Osteoblast (primary cell): ENCODE measurements at places on chromosomes 5 and 9.
A peak's percentile ranks its signal among the peaks of the same experiment; 100 is the strongest.

DNA sequence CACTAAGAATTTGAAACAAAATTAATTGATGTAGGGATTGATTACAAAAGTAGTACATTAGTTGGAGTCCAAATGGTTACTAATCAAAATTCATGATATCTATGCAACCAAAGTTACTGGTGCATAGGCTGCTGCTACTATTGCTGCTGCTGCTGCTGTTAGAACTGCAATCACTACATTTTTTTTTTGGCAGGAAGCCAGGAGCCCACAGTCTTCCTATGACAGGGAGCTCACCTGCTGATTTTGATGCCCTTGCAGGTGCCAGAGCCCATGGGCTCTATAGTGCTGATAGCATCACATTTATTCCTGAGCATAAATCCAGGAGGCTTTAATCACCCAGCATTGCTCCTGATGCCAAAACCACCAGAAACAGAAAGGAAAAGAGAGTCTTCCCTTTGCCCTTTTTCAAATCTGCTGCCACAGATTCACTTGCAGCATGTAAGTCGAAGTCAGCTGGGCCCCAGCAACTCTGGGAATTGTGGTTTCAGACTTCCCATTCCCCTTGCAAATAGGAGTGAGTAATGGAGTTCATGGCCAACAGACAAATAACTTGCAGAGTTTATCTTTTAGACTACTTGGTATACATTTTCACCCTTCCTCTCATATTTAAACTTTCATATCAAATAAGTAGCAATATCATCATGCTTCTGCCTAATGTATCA is 17.6 kb downstream of the SLCO6A1 start:
- peak; percentile 39 for DNase-seq

GRCh38 chr9:78971540-78971939 is 600.2 kb upstream of the TLE4 start:
- no peak for DNase-seq

DNA sequence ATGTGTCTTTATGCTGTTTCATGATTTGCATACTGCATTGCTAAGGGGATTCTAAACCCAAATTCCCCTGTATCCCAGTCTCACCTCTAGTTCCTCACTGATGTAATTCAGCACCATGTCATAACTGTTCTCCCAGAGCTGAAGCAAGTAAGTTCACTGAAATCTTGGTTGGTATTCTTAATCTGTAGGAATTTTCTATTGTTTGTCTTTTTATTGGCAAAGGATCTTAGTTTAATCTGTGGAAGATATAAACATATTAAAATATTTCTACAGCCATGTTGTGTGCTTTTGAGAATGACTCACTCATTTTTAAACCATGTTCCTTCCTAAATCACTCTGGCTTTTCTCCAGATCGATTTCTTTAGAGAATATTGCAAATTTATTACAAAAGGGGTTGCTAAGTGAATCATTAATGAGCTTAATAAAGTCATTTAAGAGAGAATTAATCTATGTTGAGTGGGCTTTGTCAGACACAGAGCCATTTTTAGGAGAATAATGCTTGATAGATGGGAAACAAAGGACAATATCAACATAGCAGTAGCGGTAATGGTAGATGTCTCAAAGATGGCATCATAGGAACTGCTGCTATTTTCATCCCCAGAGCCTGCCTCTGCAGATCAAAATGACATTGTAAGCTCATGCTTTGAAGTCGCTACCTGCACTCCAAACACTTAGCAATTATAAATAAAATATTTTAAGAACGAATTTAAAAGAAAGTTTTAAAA is 110.0 kb downstream of the ENC1 start:
- no peak for DNase-seq

- DNase-seq, result no peak
Observed at GRCh38 chr9:107373809-107374208, 90.7 kb downstream of the RAD23B start.

DNA sequence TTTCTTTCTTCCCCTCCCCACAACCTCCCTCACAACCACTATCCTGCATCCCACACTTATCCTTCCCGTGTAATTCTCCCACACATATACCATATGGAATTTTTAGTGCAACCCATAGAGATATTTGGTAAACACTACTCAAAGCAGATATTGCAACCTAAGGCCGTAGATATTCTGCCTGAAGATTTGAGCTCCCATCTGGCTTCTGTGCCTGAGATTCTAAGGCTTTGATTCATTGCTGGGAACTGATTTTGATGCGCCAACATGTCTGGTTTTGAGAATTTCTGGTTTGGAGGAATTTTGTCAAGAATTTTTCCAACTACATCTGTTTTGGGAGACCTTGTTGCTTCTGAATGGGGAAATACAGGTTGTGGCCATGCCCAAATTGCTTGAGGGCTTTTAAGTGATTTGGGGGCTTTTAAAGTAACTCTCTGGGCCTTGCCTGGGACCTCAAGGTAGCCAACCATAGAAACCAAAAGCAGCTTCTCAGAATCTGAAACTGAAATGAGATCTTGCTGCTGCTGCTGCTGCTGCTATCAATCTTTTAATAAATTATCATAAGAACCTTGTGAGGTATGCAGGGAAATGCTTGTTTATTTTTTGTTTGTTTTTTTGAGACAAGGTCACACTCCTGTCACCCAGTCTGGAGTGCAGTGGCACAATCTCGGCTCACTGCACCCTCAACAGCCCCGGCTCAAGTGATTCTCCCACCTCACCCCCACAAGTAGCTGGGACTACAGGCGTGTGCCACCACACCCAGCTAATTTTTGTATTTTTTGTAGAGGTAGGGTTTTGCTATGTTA is 36.2 kb downstream of the PLAC8L1 start:
- DNase-seq, result no peak

DNA sequence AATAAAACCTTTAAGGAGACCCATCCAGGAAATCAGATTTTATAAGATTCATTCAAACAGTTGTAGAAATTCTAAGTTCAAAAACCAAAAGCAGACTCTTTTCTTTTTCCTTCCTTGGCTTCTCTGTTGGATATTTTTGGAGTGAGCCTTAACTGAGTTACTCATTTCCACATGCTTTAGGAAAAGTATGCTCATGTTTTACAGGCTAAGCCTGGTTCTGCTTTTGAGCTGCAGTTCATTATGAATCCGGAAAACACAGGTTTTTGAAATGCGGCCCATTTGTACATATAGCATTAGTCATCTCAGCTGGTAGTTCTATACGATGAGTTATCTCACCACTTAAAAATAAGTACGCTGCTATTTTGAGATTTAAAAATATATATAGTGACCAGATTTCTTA is 156.6 kb upstream of the DMRT1 start:
- no peak for DNase-seq

GRCh38 chr9:136385015-136385414 is 11.5 kb upstream of the CARD9 start:
- DNase-seq, result no peak

GRCh38 chr9:91790917-91791316 is 159.1 kb downstream of the ROR2 start:
- DNase-seq, result no peak

DNA sequence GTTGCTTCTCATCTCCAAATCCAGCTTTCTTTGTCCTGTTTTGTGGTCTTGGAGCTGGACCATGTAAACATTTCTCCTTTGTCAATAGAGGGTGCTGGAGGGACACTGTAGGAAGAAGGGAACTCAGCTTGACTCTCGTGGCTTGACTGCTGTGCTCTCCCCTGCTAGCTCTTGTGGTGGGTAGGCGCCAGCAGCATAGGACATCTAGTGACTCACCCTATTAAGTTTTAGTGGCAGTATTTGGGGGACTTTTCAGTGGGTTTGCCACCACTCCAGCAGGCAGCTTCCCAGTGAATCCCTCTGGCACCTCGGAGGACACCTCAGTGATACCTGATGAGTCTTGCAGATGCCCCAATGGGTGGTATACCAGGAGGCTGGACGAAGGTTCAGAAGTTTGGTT is 97.8 kb downstream of the TSSK1B start:
- peak; percentile 71 for DNase-seq

DNA sequence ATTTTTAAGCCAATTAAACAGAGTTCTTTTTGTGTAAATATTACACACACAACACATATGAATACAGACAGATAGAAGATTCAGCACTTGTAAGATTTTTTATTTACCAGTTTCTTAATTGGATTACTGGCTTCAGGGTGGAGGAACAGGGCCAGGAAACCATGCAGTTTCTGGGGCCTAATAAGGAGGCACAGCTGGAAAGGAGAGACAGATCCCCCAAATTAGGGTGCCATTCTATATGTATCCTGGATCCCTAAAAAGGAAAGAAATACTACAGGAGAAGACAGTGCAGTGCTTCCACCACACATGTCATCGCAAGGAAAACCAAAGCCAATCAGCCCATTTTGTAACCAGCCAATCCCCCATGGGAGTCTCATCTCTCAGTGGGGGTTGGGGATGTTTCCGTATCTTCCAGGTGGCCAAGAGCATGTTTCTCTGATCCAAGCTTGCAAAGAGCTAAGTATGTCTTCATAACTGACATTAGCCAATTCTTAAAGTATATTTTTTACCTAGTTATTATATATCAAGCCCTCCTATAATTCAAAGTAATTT is 15.8 kb upstream of the ABO start:
- DNase-seq, result no peak

DNA sequence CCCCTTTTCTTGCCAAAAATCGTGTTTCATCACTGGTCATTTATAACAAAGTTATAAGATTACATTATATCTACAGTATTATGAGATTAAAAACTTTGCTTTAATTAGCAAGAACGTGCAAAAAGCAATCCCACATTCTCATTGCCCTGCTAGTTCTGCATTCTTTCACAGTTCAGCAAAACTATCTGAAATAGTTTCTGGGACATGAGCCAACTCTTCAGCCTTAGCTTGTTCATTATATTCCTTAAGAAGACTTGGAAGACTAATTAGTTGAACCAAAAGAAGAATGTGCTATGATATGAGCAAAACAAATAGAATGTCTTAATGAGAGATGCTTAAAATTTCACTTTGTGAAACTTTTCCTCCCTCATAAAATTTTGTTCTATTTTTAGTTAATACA is 76.7 kb downstream of the ITGA1 start:
- no peak for DNase-seq

DNA sequence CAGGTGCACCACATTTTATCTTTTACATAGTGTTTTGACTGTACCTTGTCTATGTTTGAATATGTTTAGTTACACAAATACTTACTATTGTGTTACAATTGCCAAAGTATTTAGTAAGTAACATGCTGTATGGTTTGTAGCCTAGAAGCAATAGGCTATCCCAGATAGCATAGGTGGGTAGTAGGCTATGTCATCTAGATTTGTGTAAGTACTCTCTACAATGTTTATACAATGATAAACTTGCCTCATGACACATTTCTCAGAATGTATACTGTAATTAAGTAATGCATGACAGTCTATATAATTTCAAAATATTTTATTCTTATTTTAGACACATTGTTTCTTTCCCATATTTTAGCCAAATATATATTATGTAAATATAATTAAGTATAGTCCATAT is 836.8 kb upstream of the CDH9 start:
- no peak for DNase-seq

DNA sequence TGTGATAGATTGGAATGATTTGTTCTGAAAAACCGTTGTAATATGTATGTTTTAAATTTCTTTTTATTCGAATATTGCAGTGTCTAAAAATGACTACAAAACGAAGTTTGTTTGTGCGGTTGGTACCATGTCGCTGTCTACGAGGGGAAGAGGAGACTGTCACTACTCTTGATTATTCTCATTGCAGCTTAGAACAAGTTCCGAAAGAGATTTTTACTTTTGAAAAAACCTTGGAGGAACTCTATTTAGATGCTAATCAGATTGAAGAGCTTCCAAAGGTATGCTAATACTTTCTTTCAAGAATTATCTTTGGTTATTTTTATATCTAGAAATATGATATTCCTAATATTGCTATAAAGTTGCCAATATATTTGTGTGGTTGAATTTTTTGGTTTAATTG is 66.3 kb downstream of the ERBIN start:
- DNase-seq, result no peak

GRCh38 chr9:98547606-98548005 is 161.1 kb downstream of the GABBR2 start:
- no peak for DNase-seq

DNA sequence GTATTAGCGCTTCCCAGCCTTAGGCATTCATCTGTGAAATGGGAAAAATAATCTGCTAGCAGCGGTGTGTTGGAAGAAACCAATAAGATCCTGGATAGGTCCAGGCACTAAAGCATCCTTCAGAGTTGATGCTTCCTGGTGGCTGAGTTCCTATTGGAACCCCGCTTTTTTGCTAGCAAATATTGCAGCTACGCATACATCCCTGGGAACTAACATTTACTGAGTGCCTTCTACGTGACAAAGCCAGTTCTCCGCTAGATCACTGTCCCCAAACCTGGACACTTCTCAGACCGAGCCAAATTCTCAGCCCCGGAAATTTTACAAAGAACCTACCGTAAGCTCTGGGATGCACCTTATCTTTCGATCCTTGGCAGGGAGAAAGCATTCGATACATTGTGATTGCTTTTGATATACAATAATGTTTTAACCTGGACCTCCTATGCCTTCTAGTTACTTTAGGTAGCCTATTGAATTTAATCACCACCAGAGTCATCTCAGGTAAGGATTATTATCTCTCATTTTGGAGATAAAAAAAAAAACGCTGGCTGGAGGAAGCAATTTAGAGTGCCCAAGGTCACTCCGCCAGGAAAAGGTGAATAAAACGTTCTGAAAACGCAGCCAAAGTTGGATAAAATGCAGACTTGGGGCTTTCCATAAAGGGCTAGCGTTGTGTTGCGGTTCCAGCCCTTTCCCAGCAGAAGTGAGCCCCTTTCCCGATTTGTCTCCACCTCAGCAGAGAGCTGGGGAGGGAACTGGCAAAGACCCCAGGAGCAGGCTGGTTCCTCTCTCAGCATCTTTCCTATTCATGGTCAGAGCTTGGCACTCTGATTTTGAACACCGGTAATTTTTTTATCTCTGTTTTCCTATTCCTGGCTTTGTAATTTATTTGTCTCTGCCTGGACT is 2.6 kb upstream of the MSX2 start:
- peak; percentile 84 for DNase-seq

DNA sequence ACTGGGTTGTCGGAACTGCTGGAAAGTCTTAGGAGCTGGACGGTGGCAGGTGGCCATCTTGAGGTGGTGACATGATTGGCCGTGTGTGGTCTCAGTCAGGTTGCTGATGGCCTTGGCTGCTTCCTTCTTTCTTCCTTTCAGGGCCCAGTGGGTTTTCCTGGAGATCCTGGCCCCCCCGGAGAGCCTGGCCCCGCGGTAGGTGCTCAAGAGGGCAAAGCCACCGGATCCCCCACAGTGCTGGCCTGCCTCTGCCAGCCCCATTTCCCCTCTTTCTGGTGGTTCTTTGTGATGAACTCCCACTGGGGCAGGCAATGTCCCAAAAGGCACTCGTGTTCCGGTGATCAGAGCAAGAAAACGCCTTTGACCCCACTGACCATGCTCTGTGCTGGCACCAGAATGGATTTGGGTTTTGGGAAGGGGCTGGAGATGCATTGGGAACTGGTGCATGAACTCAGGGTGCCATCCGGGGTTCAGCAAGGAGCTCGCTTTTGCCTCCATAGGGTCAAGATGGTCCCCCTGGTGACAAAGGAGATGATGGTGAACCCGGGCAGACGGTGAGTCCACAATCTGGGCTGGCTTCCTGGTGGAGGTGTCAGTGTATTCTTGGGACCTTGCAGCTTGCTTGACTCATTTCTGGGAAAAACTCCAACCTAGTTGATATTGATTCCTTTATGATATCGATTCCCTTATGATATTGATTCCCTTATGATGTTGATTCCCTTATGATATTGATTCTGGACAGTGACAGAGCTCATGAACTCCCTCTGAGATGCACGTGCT is 65.0 kb upstream of the FCN2 start:
- DNase-seq, result no peak

GRCh38 chr5:159444441-159445082 is 114.3 kb upstream of the IL12B start:
- peak; percentile 89 for DNase-seq

- DNase-seq, result no peak
Observed at GRCh38 chr5:176818391-176819098, 8.2 kb downstream of the UNC5A start.
